ENCODE measurements at places on chromosomes 12 and 14. TPM values are rescaled to one million over a fixed set of nuclear protein-coding genes. Genes with fewer than 3 reads are reported as not detected.

The NR4A1 gene
- 2.1 TPM for total RNA-seq

The CABP1 gene
- total RNA-seq: 0.29 TPM

The MMP14 gene
- total RNA-seq: 2.1 TPM

The TPH2 gene
- total RNA-seq: not detected

The ACOT4 gene
- total RNA-seq: 1.6 TPM

The COX8C gene
- not detected for total RNA-seq

The KMT2D gene
- 116 TPM for total RNA-seq

The INHBC gene
- not detected for total RNA-seq

DNA sequence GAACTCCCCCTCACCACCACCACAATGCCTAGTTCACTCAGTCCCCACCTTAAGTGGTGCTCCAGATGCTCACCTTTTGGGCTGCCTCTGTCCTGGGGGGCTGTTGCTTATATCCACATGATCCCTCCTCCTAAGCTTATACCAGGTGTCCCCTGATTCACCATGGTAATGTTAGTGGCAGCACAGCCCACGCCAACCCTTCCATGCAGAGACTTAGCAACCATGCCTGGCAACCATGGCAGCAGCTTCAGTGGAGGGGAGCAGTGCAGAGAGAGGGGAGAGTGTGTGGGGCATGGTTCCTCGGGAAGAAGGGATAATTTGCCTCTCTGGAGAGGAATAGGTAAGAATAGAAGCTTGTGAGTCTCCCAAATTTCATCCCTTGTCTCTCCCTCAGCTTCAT is 1.2 kb upstream of the DDN start:
- H3K4me1 ChIP-seq: peaks cover 28% of the 10 kb centered on the region
- no peak overlapping the region for H3K27ac ChIP-seq
- H3K36me3 ChIP-seq: peaks cover 39% of the 10 kb centered on the region
- no peak for DNase-seq

DNA sequence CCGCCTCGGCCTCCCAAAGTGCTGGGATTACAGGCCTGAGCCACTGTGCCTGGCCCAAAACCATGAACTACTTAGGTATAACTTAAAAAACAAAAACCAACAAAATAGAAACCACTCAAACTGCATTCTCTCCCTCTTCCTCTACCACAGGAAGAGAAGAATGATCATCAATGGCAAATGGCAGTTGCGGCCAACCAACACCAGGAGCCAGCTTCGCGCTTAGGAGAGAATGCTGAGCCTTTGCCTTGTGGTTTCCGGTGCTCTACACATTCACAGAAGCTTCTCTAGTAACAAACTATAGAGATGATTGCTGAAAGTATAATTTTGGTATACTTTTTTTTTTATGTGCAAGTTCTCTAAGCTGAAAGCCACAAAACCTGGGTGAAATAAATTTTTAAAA is 17.1 kb downstream of the CATSPERB start:
- DNase-seq: peak; percentile 78
- peak overlapping the region; percentile 55 for H3K4me3 ChIP-seq
- peaks cover 15% of the 10 kb centered on the region for H3K36me3 ChIP-seq
- peaks cover 18% of the 10 kb centered on the region for H3K4me1 ChIP-seq
- H3K27me3 ChIP-seq: no peaks in the 10 kb centered on the region
- H3K27ac ChIP-seq: peak overlapping the region; percentile 87

DNA sequence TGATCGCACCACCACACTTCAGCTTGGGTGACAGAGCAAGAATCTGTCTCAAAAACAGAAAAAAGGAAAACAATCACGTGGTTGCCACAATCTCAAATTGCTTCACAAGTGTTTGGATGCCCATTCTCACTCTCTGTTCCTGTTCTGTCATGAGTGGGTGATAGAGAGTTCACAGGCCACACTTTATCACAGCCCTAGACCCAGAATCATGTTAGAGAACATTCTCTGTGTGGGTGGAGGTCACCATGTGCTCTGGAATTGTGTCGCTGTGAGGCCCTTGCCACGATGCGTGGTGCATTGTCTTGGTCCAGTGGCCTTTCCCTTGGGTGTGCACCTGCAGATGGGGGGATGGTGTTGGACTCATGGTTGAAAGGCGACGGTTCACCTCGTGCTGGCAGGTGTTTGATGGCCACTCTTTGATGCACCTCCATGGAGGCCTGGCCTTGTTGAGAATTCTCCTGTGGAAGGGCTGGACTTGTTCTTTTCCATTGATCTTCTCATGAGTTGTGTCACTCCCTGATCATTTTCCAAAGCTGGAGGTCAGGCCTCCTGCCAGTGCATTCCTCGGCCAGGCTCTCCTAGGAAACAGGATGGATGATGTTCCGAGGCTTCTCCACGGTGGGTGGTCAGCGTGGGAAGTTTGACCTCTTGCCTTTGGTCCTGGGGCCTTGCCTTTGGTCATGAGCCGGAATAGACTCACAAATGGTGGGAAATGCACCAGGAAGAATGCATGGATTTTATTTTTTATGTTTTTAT is 91.9 kb downstream of the SLC24A4 start:
- DNase-seq: no peak
- no peak overlapping the region for H3K27ac ChIP-seq
- peaks cover 7% of the 10 kb centered on the region for H3K27me3 ChIP-seq
- H3K4me1 ChIP-seq: no peaks in the 10 kb centered on the region

GRCh38 chr14:65257425-65257824 is 155.1 kb upstream of the FUT8 start:
- H3K4me1 ChIP-seq: peaks cover 17% of the 10 kb centered on the region
- no peaks in the 10 kb centered on the region for H3K36me3 ChIP-seq
- no peak for DNase-seq
- peaks cover 7% of the 10 kb centered on the region for H3K27me3 ChIP-seq

DNA sequence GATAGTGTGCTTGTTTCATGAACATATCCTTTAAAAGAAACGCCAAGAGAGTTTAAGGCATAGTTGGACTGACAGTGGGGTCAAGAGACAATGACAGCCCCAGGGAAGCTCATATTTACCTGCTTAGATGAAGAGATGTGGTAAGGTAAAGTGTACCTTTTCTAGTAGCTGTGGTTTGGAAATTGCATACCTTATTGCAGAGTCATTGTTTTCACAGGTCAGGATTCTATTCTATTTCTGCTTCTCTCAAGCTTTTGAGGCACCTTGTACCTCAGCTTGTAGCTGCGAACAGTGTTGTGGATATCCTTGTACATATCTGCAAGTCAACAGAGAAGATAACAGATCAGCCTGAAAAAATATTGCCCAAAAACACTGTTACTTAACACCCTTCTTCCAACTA is 47.7 kb downstream of the ATP6V1D start:
- H3K27me3 ChIP-seq: no peaks in the 10 kb centered on the region
- DNase-seq: no peak
- H3K27ac ChIP-seq: no peak overlapping the region
- H3K4me1 ChIP-seq: peaks cover 2% of the 10 kb centered on the region
- no peak overlapping the region for H3K4me3 ChIP-seq

DNA sequence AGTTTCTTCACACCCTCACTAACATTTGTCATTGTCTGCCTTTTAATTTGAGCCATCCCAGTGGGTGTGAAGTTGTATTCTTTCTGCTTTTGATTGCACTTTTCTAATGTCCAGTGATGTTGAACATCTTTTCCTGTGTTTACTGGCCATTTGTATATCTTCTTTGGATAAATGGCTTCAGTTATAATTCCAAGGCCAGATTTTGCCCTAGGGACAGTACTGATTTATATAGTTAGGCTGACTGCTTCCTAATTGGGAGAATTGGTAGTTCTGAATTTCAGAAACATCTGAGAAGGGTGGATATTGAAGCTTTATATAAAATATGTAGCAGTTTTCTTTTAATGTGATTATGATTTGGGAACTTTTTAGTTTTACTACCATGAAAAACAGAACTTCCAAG is 97.4 kb downstream of the BORCS5 start:
- H3K4me1 ChIP-seq: peaks cover 26% of the 10 kb centered on the region
- no peak for DNase-seq
- H3K27ac ChIP-seq: no peak overlapping the region

DNA sequence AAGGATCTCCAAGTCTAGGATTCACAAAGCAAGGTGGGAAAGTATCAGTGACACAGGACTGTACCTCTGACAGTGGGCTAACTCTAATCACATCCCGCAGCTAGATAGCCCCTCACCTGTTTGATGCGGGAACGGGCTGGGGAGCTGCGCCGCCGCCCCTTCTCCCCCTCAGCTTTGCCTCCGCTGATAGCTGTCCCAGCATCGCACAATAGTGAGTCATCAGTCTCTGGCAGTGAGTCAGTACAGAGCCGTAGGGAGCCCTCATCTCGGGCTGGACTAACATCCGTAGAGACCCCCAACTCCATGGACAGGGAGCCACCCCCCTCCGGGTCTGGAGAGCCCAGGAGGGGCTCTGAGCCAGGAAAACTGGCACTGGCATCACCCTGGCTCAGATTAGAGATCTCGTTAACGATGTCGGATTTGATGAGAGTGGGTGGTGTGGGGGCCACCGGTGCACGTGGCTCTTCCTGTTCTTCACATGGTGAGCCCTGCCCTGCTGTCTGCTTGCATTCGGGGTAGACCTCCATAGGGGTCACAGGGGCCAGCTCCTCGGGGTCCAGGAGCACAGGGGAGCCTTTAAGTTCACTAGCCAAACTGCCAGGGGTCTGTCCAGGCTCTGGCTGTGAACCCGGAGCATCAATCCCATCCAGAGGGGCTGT is 10.9 kb downstream of the KMT2D start:
- H3K4me1 ChIP-seq: peaks cover 3% of the 10 kb centered on the region
- H3K36me3 ChIP-seq: peaks cover 68% of the 10 kb centered on the region
- H3K27ac ChIP-seq: no peak overlapping the region

DNA sequence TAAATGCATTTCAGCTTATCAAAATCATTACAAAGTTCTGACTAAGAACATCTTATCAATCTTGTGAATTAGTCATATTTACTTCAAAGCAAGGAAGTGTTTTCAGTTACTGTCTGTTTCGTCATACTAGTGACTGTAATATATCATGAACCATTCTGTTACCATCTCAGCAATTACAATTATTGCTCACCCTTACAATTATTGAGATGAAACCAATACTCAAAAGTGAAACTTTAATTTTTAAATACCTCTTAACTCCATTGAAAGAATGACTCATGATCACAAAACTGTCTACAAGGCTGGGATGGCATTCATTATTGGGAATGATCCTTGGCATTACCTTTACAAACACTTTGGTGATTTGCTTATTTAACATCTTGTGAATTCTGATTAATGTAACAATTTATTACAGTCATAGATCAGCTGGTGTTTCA is 90.3 kb downstream of the RPS6KA5 start:
- H3K27me3 ChIP-seq: no peaks in the 10 kb centered on the region
- H3K36me3 ChIP-seq: peaks cover 63% of the 10 kb centered on the region

DNA sequence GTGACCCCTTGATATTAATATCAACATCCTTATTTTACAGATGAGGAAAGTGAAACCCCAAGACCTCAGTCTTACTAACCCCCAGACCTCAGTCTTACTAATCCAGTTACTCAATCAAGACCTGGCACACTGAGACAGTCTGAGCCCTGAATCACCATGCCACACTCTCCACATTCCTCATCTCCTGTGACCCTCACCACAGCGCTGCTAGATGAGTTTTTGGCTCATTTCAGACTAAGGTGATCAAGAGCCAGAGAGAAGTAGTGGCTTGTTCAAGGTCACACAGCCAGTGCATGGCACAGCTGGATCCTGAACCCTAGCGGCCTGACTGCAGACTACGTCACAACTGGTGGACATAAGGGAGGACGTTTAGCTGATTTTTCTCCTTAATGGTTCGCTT is 579.2 kb downstream of the BCL11B start:
- H3K27ac ChIP-seq: no peak overlapping the region
- DNase-seq: no peak
- H3K4me1 ChIP-seq: no peaks in the 10 kb centered on the region
- H3K36me3 ChIP-seq: no peaks in the 10 kb centered on the region
- H3K27me3 ChIP-seq: no peaks in the 10 kb centered on the region
- no peak overlapping the region for H3K4me3 ChIP-seq

All from activated CD4-positive, alpha-beta T cell treated with anti-CD3 and anti-CD28 coated beads, Interleukin-2, amount 10 ng/mL, durations not matched to agents 7 days and 5 days (primary cell).